Spleen (tissue), 13 donors: ENCODE measurements at places on chromosomes 3 and 15. TPM values are rescaled to one million over a fixed set of nuclear protein-coding genes. Genes with fewer than 3 reads are reported as not detected.

DNA sequence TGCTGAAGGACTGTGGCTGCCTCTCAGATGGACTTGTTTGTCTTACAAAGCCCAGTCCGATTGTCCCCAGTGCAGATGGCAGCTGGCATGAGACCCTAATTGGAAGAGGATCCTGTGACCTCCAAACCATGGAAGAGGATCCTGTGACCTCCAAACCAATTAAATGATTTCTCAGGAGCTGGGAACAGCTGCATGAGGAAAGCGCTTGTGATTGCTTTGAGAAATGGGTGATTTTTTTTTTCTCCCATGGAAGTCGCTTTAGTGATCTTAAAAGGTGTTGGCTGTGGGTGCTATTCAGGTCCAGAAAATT lies 68.4 kb upstream of the LARS2 start:
- DNase-seq: no peak

Gene CELSR3
- total RNA-seq: 0.56 TPM

DNA sequence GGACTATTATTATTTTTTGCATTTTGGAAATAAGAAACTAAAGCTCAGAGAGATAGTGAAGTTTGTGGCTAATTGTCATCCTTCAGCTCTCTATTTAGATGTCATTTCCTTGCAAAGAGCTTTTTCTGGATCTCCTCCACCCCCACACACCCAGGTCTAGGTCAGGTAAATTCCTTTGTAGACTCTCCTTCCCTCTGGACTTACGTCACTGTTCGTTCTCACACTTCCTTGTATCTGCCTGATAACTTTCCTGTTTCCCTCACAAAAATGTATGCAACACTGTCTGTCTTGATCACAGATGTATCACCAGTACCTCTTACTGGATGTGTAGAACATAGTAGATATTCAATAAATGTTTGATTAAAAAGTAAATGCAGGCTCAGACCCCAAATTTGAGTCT lies 6.1 kb upstream of the MB21D2 start:
- DNase-seq: no peak

GRCh38 chr3:98777286-98777685 lies 14.1 kb downstream of the ST3GAL6 start:
- DNase-seq: no peak

DNA sequence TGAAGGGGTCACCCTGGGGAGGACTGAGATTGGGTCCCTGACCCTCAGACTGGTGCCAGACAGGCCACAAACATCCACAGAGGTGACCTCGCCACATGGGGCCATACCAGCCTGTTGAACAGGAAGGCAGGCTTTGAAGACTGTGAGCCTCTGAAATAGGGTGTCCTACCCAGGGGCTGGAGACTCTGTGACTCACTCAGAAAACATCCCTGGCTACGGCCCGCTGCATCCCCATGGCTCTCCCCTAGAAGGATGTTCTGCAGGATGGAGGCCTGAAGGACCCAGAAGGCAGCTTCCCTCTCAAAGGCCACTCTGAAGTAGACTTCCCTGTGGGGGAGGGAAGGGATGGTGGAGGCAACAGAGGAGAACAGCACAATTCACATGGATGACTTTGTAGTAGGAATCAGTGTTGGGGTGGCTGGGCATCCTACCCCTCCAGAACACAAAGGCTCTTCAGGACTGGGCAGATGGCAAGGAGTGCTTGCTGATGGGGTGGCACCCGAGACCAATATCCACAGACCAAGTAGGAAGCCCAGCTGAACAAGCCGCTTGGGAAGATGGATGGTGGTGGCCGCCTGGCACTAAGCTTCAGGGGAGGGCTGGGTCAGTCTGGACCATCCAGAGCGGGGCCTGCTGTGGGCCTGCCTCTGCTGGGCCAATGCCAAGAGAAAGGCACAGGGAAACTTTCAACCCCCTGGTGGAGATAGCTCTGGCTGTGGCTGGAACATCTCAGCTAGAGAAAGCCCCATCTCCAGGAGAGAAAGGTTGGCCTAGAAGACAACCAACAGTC lies 37.6 kb upstream of the DUSP7 start:
- DNase-seq: peak; percentile 41
